Pulmonary artery endothelial cell (primary cell): ENCODE measurements at places on chromosomes 12 and 14.

- DNase-seq, result no peak
These were observed 10.1 kb upstream of the CEBPE start for GRCh38 chr14:23128969-23129758.

GRCh38 chr14:21807975-21808374 lies 134.4 kb upstream of the OR4E1 start:
- no peak for DNase-seq

DNA sequence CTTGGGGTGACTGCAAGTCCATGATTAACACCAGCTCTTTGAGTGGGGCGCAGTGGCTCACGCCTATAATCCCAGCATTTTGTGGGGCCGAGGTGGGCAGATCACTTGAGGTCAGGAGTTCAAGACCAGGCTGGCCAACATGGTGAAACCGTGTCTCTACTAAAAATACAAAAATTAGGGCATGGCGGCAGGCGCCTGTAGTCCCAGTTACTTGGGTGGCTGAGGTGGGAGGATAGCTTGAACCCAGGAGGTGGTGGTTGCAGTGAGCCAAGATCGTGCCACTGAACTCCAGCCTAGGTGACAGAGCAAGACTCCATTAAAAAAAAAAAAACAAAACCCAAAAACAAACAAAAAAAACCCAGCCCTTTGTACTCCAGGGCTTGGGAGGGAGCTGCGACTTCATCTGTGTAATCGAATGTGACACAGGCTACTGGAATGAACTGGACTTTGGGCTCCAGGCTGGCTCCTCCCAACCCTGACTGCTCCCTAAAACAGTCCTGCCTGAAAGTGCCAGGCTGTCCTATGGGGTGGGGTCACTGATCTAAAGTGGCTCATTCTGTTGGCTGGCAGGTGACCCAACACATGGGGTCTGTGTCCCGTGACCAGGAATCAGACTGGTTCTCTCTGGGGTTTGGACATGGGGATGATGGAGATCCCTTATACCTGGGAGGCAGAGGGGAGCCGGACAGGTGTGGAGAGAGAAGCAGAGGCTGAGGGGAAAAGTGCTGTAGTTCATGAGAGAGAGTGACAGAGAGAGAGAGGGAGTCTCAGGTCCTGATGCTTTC lies 9.3 kb upstream of the C12orf43 start:
- no peak for DNase-seq

DNA sequence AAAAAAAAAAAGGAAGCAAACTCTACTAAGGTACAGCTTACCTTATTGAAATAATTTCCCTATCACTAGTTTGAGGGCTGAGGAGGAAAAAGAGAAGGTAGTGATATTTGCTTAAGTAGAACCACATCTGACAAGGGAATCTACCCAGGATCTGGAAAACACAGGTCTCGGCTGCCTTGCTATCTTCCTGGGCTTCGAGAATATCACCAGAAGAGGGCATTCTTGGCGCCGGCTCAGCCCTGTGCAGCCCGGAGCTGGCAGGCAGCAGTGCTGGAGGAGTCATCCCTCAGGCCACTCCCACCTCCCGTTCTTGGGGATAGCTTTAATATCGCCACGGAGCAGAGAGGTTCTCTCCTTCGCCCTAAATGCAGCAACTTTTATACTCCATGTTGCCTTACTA lies 1181.2 kb downstream of the VRK1 start:
- DNase-seq, result no peak

DNA sequence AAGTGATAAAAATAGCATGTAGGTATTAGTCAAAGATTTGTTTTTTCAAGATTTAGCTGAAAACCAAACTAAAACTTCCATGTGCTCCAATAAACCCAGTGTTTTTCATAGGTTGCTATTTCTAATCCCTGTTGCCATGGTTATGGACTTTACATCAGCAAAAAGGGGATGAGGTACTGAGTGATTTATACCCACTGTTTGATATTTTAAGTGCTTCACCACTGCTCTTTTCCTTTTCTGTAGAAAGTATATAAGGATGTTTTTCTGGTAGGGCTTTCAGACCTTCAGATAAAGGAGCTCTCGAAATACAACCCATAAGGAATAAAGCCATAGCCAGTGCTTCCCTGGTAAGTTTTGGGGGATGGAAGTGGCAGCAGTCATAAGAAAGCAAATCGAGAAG lies at the start of gene OTOGL:
Gene OTOGL, plus strand, starts transcription at position 279 of the 400 bp plus-strand sequence. CDS start 109,895 bp downstream, outside the sequence.
- DNase-seq, result no peak

GRCh38 chr12:108724054-108724889 lies 7.0 kb downstream of the CORO1C start:
- DNase-seq, result no peak

DNA sequence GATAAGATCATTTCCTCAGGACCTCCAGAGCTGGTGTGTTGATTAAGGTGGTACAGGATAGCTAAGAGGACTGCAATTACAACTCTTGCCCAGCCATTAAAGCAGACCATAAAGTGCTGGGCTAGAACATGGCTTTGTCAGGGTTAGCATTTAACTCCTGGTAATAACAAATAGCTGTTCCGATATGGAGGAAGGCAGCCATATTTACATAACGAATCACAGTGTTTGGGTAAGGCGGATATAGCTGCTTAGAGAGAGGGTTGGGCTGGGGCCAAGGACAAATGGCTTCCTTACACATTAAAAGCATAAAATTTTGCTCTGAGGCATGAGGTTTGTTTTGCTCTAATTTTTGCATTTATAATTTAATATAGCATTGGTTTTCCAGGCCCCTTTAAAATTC lies 297.7 kb upstream of the DDHD1 start:
- DNase-seq, result no peak

- DNase-seq, result no peak
These were observed 8.6 kb downstream of the SETD1B start for GRCh38 chr12:121812320-121812871.

- no peak for DNase-seq
These were observed 1324.8 kb downstream of the TMEM121 start for GRCh38 chr14:106850913-106851825.

GRCh38 chr12:65039301-65039700 lies 81.8 kb downstream of the WIF1 start:
- DNase-seq, result no peak

GRCh38 chr14:73576391-73576790 lies 7.4 kb downstream of the ACOT2 start:
- DNase-seq, result no peak

GRCh38 chr14:80958226-80958625 lies 2.8 kb downstream of the TSHR start:
- no peak for DNase-seq

GRCh38 chr12:92300777-92301176 lies 155.1 kb upstream of the BTG1 start:
- DNase-seq, result no peak
